ENCODE measurements at places on chromosomes 3 and 15.

DNA sequence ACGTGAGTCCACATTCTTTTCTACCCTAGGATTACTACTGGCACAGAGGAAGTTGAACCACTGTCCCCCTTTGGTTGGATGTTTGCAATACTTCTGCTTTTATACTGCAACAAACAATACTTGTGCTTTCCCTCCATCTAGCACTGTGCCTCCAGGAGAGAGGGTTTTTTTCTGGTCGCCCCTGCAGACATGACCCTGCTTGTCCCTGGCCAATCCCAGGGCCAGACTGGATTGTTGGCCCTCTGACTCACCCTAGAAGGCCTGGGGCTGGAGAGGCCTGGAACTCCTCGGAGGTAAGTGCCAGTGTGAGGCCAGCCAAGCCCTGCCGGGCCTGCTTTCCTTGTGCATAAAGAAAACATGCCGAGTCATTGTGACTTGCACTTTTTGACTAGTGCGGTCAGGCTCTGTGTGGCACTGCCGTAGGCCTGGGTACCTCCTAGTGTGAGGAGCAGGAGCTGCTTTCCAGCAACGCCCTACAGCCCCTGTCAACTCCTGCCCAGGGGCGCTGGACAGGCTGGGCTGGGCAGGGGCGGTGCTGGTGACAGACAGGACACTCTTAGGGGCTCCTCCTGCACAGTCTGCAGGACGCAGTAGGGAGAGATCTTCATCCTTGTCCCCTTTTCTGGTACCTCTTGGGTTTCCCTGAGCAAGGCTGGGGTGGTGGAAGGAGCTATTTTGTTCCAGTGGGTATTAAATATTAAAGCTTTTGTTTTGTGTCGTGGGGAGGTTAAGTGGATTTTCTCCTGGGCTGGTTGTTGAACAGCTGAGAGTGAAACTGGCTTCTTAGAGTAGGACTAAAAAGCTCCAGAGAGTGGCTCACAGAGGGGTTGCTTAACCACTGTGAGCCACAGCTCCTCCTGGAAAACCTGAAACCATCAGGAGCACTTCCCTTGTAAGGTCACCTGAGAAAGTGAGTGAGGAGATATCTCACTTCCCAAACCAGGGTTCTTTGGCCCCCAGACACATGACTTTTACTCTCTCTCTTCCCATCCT lies 14.4 kb upstream of the TKT start:
- peak; percentile 93 for DNase-seq

- peak; percentile 44 for DNase-seq
Observed at GRCh38 chr3:31695280-31696008, 162.7 kb downstream of the STT3B start.

- peak; percentile 92 for DNase-seq
Observed at GRCh38 chr15:78004919-78005634, 72.4 kb downstream of the TBC1D2B start.

DNA sequence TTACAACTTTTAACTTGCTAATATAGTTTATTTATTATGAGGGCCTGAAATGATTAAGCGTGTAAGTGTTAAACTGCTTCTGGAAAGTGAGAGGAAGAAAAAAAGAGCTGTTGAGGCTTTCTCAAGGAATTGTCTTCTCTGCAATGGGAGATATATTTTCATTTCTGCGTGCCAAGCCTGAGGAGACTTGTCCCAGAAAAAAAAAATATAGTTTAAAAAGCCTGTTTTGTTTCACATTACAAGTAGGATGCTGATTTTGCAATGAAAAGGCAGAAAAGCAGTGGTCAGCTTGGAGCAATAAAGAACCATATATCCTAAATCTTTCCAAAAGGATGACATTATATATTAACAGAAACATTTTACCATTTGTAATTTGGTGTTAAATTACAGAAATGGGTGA lies 115.5 kb downstream of the GMNC start:
- no peak for DNase-seq

GRCh38 chr3:175777495-175777894 lies 918.4 kb downstream of the NAALADL2 start:
- DNase-seq, result peak; percentile 10

- no peak for DNase-seq
Observed at GRCh38 chr3:131738095-131738494, 235.3 kb upstream of the MRPL3 start.

- no peak for DNase-seq
Observed at GRCh38 chr3:81268526-81268925, 492.9 kb downstream of the GBE1 start.
